ENCODE measurements at places on chromosomes 1 and 21. TPM values are rescaled to one million over a fixed set of nuclear protein-coding genes. Genes with fewer than 3 reads are reported as not detected.

Gene NUDT4B
- total RNA-seq = 1.6 TPM

Gene PRAMEF26
- not detected for total RNA-seq

Gene FAAH
- total RNA-seq = 0.81 TPM

Gene DCLRE1B
- total RNA-seq = 10.5 TPM

Gene TPTE
- total RNA-seq = not detected

Gene GREM2
- 0.14 TPM for total RNA-seq

Gene FCER1G
- total RNA-seq = not detected

Gene PLPPR5
- not detected for total RNA-seq

Gene LCE1B
- not detected for total RNA-seq

Gene LACTBL1
- not detected for total RNA-seq

Gene TRIM63
- 1.4 TPM for total RNA-seq

Gene C4BPB
- 1.9 TPM for total RNA-seq

Gene SLC45A3
- 5.0 TPM for total RNA-seq

Gene FAM78B
- total RNA-seq = 0.29 TPM

Gene ADAMTS5
- total RNA-seq = not detected

Gene PBX1
- 15.9 TPM for total RNA-seq

Gene LCE1C
- not detected for total RNA-seq

Gene AMY2A
- not detected for total RNA-seq

Gene GJB4
- total RNA-seq = 0.06 TPM

Gene SPRR3
- not detected for total RNA-seq

Gene CFAP141
- total RNA-seq = not detected

Gene BSND
- total RNA-seq = not detected

Gene SLC1A7
- total RNA-seq = not detected

Gene MIXL1
- not detected for total RNA-seq

Gene PTPRC
- not detected for total RNA-seq

Gene F5
- total RNA-seq = 0.09 TPM

Gene CHIA
- not detected for total RNA-seq

Gene SUCO
- total RNA-seq = 9.1 TPM

Gene LCE1D
- not detected for total RNA-seq

Gene UBE2U
- total RNA-seq = not detected

Gene TIAM1
- 0.63 TPM for total RNA-seq

Gene GPR37L1
- total RNA-seq = 0.14 TPM

Gene SLAMF9
- total RNA-seq = 0.34 TPM

Gene HMGCS2
- total RNA-seq = not detected

Gene MMP23B
- total RNA-seq = 1.2 TPM

Gene MAPKAPK2
- 80.2 TPM for total RNA-seq

Gene OLFML3
- total RNA-seq = 3.9 TPM

Gene BTBD8
- 0.58 TPM for total RNA-seq

Gene SASS6
- 4.0 TPM for total RNA-seq

Gene ELAVL4
- 0.07 TPM for total RNA-seq

Gene OR2M7
- not detected for total RNA-seq

Gene FPGT
- 6.7 TPM for total RNA-seq

Gene CHI3L1
- not detected for total RNA-seq

Gene C1orf167
- total RNA-seq = not detected

Gene LCE1F
- not detected for total RNA-seq

Gene PEAR1
- total RNA-seq = 7.2 TPM

Gene GRHL3
- 0.77 TPM for total RNA-seq

Gene CAMSAP2
- total RNA-seq = 21.5 TPM

Gene TEX38
- total RNA-seq = not detected

Gene OR2T33
- total RNA-seq = not detected

Gene C1orf226
- total RNA-seq = 1.2 TPM

Gene MTARC1
- total RNA-seq = 9.3 TPM

Gene PYHIN1
- total RNA-seq = not detected

Gene COL6A2
- 15.4 TPM for total RNA-seq

Gene ZNF692
- 16.4 TPM for total RNA-seq

Gene PRDM16
- total RNA-seq = 0.06 TPM

Gene PRMT2
- total RNA-seq = 57.9 TPM

All from A549 treated with Mapracorat at 1 μM for 4 hours (cell line).